ENCODE measurements at places on chromosomes 4 and X.

GRCh38 chr4:116866106-116866505 lies 219.3 kb downstream of the TRAM1L1 start:
- DNase-seq = no peak

DNA sequence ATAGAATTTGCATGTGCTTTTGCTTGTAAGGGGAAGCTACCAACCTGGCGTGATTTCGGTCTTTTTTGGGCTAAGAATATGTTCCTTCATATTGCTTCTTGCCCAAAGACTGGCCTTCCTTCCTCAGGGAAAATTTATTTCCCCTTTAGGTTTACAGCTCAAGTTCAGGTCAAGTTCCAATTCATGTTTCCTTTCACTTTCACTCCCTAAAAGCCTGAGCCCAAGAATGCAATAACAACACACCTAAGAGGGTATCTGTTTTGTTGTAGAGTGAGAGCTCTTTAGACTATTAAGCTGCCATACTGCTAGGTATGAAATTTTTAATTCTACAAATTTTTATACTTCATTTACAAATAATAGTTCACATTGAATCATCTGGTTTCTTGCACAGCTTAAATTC lies 299.6 kb downstream of the TLL1 start:
- no peak for DNase-seq

DNA sequence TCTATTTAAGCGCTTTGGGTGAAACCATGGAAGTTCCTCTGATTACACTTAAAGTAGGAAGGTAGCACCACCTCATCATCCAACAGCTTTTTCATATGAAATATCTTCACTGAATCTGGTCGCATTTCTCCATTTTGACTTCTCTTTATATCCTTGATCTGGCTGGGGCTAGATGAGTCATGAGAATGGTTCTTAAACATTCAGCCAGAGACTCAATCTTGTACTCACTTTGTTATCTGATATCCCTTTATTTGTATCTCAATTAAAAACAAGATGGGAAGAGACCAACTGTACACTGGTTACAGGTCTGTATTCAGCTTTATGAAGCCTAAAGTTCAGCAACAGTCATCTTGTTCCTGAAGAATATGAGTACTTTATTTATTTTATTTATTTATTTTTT lies 84.9 kb downstream of the CBLL2 start:
- DNase-seq = no peak

DNA sequence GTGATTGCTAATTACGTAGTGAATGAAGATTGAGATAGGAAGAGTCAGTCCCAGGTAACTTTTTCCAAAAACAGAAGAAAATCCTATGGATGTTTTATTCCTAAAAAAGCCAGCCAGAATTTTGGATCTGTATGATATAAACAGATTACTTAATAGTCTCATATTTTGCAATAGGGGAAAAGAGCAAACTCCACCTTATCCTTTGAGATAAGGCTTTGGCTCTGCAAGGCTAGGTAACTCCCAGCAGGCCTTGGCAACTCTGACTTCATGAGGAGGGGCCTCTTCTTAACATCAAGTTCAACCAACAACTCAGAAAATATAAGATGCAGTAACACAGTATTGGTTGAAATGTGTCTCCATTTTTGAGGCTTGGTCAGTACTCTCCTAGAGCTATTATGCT lies 98.7 kb upstream of the SLC4A4 start:
- DNase-seq = no peak

- no peak for DNase-seq
Measured at GRCh38 chr4:151407466-151408379, 1.3 kb upstream of the FHIP1A start.

GRCh38 chrX:39733745-39734144 lies 364.0 kb downstream of the BCOR start:
- DNase-seq = no peak

DNA sequence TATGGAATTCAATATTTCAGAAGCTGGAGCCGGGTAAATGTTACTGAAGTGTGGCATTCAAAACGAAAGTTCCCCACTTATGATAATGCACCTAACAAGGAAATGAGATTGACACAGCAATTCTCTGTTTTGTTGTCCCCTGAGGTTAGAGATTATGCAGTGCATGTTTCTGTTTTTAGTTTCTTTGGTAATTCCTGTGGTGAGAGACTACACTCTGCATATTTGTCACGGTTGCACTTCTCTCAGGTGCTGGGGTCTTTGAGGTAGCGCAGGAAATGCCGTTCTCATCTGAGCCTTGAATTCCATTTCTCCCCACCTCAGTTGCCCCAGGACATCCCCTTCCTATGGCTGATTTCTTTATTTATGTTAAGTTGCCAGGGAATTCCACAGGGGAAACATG lies 15.3 kb upstream of the BEND4 start:
- no peak for DNase-seq

DNA sequence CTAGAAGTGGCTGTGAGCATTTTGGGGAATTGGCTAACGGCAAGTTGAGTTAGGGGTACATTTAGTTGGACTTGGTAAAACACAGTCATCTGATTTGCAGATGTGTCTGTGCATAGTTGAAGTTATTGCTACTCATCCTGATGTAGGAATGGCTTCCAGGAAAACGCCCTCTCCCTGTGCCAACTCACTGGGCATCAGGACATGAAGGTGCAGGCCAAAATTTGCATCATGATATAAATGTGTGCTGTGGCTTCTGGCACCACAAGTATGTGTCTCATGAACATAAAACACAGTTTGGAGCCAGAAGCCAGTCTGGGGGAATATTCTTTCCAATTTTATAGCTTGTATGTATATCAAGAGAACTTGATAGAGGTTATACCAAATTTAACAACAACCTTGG lies 54.2 kb upstream of the CBR4 start:
- DNase-seq = no peak

DNA sequence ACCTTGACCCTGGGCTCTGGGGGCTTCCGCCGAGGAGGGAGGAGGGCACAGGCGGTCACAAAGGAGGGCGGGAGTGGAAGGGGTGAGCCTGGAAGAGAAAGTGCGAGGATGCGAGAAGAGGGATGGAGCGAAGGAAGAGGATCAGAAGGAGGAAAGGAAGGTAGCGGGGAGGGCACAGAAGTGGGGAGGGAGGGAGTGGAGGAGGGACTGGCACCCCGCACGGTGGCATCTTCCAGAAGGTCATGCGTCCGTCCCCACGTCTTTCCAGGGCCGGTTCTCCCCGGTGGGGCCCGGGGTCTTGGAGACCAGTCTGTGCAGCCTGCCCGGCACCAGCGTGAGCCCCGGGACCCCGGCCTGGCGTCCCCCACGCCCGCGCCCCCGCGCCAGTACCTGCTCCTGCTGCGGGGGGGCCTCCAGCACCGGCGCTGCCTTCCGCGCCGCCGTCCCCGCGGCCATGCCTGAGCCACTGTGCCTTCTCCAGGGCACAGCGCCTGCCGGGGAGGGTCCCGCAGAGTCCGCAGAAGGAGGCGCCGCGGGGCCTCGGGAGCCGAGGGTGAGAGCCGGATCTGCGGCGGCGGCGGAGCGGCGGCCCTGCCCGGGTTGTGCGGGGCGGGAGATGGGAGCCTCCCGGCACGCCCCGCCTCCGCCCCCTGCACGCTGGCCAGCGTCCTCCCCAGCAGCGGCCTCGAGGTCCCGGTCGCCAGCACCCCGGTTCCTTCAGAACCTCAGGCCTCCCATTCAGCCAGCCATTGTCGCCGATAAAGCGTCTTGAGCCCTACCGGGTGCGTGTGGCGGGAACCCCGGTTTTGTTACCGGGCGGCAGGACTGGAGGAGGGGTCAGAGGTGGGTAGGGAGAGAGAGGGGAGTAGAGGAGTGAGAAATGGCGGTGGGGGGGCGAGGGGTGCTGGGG lies at the start of gene RNF175:
RNF175 (minus strand) TSS at position 618 of the 910 bp plus-strand sequence; CDS start at position 456, 162 bp downstream.
- no peak for DNase-seq

DNA sequence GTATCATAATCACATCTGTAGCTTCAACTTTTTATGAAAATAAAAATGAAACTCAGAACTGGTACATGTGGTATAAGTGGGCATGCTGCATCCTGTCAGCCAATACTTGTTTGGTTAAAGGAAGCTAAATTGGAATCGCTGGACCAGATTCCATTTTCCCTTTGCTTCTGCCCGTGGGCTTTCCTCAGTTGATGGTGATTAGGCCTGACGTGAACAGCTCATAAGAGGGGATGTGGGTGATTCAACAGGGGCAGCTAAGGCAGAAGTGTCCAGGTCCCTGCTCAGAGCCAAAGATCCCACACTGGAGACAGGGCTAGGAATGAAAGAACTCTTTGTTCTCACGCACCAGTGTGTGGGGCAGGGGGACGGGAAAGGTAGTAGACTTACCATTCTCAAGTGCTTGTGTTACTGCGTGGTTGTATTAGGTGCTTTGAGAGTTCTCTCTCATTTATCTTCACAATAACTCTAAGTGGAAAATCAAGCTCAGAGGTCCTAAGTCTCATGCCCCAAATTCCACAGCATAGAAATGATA lies 63.2 kb upstream of the GUCY1A1 start:
- no peak for DNase-seq

GRCh38 chr4:119746951-119747350 lies 118.3 kb upstream of the PDE5A start:
- DNase-seq = no peak

DNA sequence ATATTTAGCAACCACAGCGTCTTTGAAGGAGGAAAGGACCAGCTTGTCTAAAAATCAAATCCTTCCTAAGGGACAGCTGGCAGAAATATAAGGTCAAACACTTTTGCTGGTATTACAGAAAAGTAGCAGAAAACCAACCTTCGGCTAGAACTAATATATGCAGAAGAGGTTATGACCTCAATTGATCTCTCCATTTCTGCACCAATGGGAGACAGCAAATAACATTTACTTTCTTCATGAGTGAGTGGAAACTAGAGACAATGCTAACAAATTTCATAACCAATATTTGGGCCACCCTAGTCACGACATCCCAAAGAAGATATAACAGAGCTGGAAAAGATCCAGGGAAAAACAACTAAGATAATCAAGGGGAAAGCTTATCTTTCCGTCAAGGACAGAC lies 247.0 kb upstream of the FTHL17 start:
- no peak for DNase-seq

GRCh38 chrX:104435249-104435648 lies 130.8 kb upstream of the IL1RAPL2 start:
- no peak for DNase-seq

- no peak for DNase-seq
Measured at GRCh38 chrX:105738162-105738561, 84.2 kb upstream of the NRK start.
